ENCODE measurements at places on chromosomes 13 and 19.

DNA sequence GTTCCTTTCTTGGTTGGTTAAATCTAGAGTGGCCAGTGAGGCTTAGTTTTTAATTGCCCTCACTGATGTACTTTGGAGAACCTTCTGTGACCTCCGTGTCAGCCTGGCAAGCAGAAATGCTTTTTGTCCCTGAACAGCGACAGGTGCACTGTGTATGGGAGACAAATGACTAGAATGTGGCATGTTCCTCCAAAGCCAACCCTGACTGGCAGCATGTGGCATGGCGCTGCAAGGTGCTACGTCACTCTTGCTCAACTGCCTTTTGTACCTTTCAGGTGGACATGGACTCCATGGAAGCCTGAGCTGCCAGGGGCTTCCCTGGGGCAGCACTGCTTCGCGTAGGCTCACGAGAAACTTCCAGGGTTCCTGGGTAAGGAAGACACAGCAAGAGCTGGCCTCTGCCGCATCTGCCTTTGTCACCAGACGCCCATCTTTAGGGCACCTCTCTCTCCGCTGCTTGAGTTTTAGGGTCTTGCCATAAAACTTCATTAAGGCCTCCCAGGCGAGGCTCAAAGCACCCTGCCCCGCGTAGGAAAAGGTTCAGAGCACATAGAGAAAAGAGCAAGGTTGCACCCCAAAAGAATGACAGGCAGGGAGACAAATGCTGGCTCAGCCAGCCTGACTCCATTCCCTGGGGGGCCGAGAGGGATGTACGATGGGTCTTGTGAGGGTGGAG, 167.1 kb upstream of the SOX1 start:
- no peak for DNase-seq

- DNase-seq, result no peak
These were observed 630 bp downstream of the NUCB1 start for GRCh38 chr19:48900477-48901406.

GRCh38 chr19:58551577-58552471, 3.1 kb downstream of the CHMP2A start:
- DNase-seq, result no peak

- no peak for DNase-seq
These were observed at the start of gene EML2 for GRCh38 chr19:45638930-45639729. EML2 (minus strand) TSS chr19:45639397; CDS start chr19:45639376, 21 bp downstream.

- no peak for DNase-seq
These were observed 10.3 kb downstream of the GNA15 start for GRCh38 chr19:3145909-3146676.

DNA sequence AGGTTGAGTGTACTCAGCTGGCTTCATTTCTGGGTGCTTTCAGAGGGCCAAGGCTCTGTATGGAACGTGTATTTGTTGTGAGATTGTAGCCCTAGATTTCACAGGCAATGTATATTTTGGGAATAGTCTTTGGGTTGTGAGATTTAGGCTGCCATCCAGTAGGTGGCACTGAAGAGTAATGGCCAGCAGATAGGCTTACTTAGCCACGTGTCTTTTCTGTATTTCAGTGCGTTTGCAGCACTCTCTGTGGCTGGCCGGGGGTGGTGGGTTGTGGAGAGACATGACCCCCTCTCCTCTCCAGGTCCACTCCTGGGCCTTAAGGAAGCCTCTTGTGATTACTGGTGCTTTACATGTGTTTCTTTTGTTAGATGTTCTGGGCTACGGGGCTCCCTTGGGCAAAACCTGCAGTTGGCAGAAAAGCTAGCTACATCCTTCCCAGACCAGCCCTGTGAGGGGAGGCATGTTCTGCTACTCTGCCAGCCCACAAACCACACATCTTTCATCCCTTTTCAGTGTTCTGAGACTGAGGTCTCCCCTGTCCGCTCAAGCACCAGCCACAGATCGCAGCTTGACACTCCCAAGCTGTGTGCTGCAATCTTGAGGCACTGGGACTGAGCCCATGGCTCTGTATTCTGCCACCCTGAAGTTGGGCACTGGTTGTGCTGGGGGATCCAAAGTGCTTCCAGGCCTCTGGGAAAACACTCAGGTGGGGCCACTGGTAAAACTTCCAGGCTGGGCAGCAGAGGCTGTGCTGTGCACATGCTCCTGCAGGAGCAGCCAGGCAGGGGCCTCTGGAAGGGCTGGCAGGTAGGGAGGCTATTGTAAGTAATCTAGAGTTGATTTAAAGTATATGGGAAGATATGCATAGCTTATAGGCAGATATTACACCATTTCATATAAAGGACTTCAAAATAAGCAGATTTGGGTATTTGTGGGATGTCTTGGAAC, 1096.8 kb upstream of the PCDH20 start:
- peak; percentile 28 for DNase-seq

DNA sequence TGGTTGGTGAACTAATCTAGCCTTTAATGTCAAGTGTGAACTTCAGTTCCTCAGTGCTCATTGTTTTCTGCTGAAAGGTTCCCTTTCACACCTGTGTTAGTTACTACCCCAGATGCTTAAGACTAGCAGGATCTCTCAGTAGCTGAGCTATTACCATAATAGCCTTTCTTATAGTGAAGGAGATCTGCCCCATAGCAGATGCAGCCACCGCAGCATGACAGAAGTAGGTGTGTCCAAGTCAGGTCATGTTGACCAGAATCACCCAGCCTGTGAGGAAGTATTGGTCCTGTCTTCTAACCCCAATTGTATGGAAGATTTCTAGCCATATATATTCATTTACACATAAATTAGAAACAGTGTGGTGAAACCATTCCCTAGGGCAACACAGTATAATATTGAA, 37.3 kb downstream of the ZAR1L start:
- DNase-seq, result no peak

GRCh38 chr13:40664350-40665125, 1.9 kb downstream of the FOXO1 start:
- no peak for DNase-seq

GRCh38 chr19:14167576-14168138, 31.3 kb upstream of the ASF1B start:
- no peak for DNase-seq

All from NT2/D1 (cell line).